ENCODE measurements at places on chromosomes 12 and 14. TPM values are rescaled to one million over a fixed set of nuclear protein-coding genes. Genes with fewer than 3 reads are reported as not detected.

The DIP2B gene
- 8.5 TPM for total RNA-seq

DNA sequence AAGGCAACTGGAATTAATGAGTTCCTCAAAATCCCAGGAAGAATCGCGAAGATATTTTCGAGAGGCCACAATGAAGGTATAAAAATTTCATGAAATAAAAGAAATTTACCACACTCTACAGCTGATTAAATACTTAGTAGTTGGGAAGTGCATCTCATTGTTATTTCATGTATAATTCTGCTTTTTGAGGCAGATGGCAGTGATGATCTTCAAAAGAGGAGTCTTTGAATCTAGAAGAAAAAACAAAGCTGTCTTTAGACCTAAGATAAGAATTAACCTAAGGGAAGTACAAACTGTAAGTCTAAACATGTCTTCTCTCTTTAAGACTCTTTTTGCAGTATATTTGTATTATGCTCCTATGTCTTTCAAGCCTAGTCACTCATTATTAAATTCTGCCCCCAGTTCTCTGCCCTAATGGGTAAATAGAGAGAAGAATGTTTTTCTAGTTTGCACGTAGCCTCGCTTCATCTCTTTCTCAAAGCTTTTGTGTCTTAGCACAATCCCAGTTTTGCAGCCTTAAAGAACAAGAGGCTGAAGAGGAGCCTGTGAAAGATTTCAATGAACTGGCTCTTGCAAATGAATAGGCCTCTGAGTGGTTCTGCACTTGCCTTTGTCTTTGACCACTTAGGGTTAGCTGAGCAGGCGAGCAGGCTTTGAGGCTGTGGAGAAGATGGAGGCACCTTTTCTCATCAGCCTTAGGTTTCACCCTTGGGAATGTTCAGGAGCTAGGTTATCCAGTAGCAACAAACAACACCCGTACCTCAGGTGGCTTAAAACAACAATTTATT lies 32.7 kb downstream of the CFAP54 start:
- DNase-seq, result no peak

The PTPRR gene
- total RNA-seq, result not detected

GRCh38 chr14:36649872-36650650 lies 11.6 kb upstream of the PAX9 start:
- no peak for DNase-seq

The AP1G2 gene
- total RNA-seq, result 56.2 TPM

The SIX6 gene
- total RNA-seq, result not detected

DNA sequence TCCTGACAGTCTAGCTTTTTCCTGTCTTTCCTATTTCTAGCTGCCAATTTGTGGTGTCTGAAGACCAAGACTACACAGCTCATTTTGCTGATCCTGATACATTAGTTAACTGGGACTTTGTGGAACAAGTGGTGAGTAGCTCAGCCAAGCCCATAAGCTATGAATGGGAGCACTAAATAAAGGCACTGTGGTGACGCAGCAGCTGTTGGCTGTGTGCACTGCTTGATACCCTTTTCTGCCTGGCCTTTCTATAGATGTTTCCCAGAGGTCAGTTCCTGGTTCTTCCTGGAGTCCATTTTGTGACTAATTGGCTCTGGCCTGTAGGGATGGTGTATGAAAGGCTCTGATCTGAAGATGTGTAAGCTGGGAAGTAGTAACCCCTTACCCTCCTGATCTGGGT lies 20.5 kb downstream of the RNF10 start:
- DNase-seq, result no peak

The HSPA2 gene
- 22.9 TPM for total RNA-seq

The ARMH4 gene
- total RNA-seq, result 3.8 TPM

GRCh38 chr12:43159506-43159905 lies 392.5 kb downstream of the ADAMTS20 start:
- DNase-seq, result no peak

- DNase-seq, result no peak
Measured at GRCh38 chr12:82448911-82449578, 90.7 kb downstream of the METTL25 start.

GRCh38 chr14:61191733-61192132 lies 89.4 kb downstream of the TMEM30B start:
- no peak for DNase-seq

DNA sequence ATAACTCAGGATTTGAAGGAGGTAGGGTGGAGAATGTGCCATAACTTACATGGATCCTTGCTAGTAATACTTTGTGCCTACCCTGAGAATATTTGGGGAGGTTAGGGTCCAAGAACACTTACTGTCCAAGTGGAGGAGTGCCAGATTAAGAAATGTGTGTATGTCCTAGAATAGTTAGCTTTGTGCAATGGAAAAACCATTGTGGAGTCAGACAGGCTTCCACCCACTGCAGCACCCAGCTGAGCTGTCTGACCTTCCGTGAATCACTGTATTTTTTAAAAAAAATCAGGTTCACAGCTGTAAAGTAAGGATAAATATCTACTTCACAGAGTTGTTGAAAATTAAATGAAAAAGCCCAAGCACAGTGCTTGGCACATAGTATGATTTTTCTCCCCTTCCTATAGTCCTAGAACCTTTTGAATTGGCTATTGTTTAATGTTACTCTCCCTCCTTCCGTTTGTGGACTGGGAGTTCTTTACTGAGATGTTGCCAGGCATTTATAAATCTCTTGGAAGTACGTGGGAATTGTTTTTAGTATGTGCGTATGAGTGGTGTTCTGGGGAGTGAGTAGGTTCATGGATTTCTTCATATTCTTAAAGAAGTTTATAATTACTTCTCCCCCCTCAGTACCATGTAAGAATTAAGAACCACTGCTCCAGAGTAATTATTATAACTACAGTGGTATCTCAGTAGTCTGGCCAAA lies 9.2 kb downstream of the RAB21 start:
- no peak for DNase-seq

The TSPAN19 gene
- total RNA-seq, result not detected

The HOXC9 gene
- 1.2 TPM for total RNA-seq

The LIN52 gene
- total RNA-seq, result 1.1 TPM

- no peak for DNase-seq
Measured at GRCh38 chr12:131363841-131364495, 346.9 kb upstream of the SFSWAP start.

DNA sequence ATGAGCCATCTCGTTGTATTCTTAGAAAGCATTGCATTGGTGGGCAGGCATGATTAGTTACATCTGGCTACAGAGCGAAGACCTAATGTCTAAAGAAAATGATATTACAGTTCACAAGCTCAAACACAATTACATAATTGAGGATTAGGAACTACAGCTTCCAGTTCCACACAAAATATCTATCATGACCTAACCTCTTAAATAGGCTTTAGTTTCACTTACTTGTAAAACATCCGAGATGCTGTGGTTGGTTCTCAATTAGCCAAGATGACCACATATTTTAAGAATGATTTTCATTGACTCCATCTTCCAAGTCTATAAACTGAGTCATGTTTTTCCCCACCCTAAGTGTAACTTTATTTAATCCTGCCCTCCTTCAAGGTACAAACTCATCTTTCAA lies 69.5 kb downstream of the LRIG3 start:
- no peak for DNase-seq

The MANSC4 gene
- not detected for total RNA-seq

DNA sequence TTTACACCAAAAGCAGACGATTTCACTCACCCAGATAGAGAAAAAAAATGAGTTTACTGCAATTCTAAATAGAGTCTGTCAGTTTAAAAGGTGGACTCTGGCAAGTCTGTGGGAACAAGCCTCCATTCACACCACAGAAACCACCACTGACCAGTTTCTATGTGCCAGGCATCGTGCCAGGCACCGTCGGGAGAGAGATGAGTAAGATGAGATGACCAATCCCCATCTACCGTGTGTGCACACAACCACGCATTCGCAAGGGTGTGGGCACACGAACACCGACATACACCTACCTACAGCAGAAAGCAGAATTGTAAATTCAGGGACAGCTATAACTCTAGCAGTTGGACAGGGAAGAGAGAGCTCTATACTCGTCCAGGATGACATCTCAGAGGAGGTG lies 58.3 kb downstream of the PRIMA1 start:
- no peak for DNase-seq

The KRT75 gene
- not detected for total RNA-seq

The DHRS2 gene
- total RNA-seq, result not detected

- DNase-seq, result no peak
Measured at GRCh38 chr12:26539131-26539530, 293.9 kb downstream of the ITPR2 start.

The ZNF268 gene
- 38.5 TPM for total RNA-seq

GRCh38 chr14:95465358-95465757 lies 51.1 kb downstream of the SYNE3 start:
- DNase-seq, result no peak

Data from ascending aorta (tissue), 2 donors.